Hindlimb muscle (tissue), 1 donor: ENCODE measurements at places on chromosomes 5 and 9. TPM values are rescaled to one million over a fixed set of nuclear protein-coding genes. Genes with fewer than 3 reads are reported as not detected.

The PFDN1 gene
- 63.7 TPM for polyA plus RNA-seq

The CD74 gene
- polyA plus RNA-seq = 195 TPM

The NSG2 gene
- polyA plus RNA-seq = 0.28 TPM

The CCL21 gene
- polyA plus RNA-seq = 4.3 TPM

The BRIX1 gene
- 24.8 TPM for polyA plus RNA-seq

The ORM2 gene
- 0.37 TPM for polyA plus RNA-seq

The PLAC8L1 gene
- 1.3 TPM for polyA plus RNA-seq

The DIRAS2 gene
- polyA plus RNA-seq = 1.1 TPM

The ISL1 gene
- 0.28 TPM for polyA plus RNA-seq

The TRIM36 gene
- 2.2 TPM for polyA plus RNA-seq

The TNFSF8 gene
- 0.65 TPM for polyA plus RNA-seq
